ENCODE measurements at places on chromosomes 1 and 21. TPM values are rescaled to one million over a fixed set of nuclear protein-coding genes. Genes with fewer than 3 reads are reported as not detected.

AKR7A3 gene
- total RNA-seq, result 0.89 TPM

ATP6V1G3 gene
- not detected for total RNA-seq

CELF3 gene
- 0.86 TPM for total RNA-seq

LCE3E gene
- not detected for total RNA-seq

AK5 gene
- total RNA-seq, result 17.0 TPM

CFH gene
- total RNA-seq, result 94.0 TPM

SLC45A1 gene
- 5.8 TPM for total RNA-seq

MAPKAPK2 gene
- 50.3 TPM for total RNA-seq

ERICH3 gene
- not detected for total RNA-seq

NUAK2 gene
- 7.2 TPM for total RNA-seq

LCE1A gene
- not detected for total RNA-seq

TFF1 gene
- not detected for total RNA-seq

LSM10 gene
- total RNA-seq, result 61.4 TPM

UTS2 gene
- total RNA-seq, result not detected

TNFRSF25 gene
- 2.0 TPM for total RNA-seq

TAL1 gene
- not detected for total RNA-seq

SHISAL2A gene
- total RNA-seq, result not detected

NTNG1 gene
- 12.7 TPM for total RNA-seq

NPPB gene
- total RNA-seq, result not detected

FCRL6 gene
- total RNA-seq, result not detected

CDK11A gene
- 6.9 TPM for total RNA-seq

KRTCAP2 gene
- 276 TPM for total RNA-seq

TSPEAR gene
- total RNA-seq, result not detected

CLDN17 gene
- total RNA-seq, result not detected

OLFML3 gene
- total RNA-seq, result 153 TPM

NEK7 gene
- total RNA-seq, result 81.7 TPM

RSPH1 gene
- total RNA-seq, result not detected

CD34 gene
- total RNA-seq, result 0.86 TPM
